NCI-H1105 treated with DMSO at 0.1 percent for 48 hours (cell line): ENCODE measurements at places on chromosomes 6 and 20.
A peak's percentile ranks its signal among the peaks of the same experiment; 100 is the strongest.

GRCh38 chr6:75299801-75300530 is 15.4 kb upstream of the TMEM30A start:
- DNase-seq: no peak

- no peak for DNase-seq
Observed at GRCh38 chr6:65059568-65059967, 647.5 kb downstream of the EYS start.

- DNase-seq: no peak
Observed at GRCh38 chr20:4787820-4788219, 66.1 kb downstream of the PRND start.

- DNase-seq: no peak
Observed at GRCh38 chr6:24689964-24690363, 23.1 kb downstream of the ACOT13 start.

GRCh38 chr6:26225848-26226578 is 138.8 kb downstream of the HFE start:
- DNase-seq: no peak

- peak; percentile 26 for DNase-seq
Observed at GRCh38 chr20:51639206-51639832, 96.8 kb upstream of the NFATC2 start.

DNA sequence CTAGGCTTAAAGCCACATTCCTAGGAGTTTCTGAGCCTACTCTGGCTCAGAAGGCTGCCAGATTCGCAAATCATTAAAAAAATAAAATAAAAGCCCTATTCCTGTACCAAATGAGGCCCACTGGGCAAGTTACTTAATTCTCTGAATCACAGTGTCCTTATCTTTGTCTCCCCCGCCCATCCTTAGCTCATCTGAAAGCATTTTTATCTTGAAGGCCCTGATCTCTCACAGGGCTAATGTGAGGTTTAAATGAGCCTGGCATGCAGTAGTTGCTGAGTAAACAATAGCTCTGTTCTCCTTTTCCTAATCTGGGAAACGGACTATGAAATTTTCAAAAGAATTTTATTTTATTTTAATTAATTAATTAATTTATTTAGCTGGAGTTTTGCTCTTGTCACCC is 2.1 kb upstream of the ZBTB12 start:
- no peak for DNase-seq

DNA sequence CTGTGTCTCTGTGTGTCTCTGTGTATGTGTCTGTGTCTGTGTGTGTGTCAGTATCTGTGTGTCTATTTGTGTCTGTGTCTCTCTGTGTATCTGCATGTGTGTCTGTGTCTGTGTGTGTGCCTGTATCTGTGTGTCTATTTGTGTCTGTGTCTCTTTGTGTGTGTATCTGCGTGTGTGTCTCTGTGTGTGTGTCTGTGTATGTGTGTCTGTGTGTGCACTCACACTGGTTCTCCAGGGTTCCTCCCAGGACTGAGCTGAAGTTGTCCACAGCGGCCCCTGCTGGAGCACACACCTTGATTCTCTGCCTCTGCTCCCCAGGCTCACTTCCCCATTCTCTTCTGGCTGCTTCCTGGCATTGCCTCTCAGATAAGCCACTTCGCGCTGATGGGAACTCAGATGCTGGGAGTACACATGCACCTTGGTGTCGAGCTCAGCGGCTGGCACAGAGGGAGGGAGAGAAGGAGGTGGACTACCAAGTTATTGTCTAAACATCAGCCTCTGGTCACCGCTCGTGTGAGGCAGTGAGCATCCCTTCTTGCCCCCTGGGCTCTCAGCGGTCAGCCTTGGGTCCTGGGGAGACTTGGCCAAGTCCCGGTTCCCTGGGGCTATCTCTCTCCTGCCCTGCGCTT is 104.9 kb upstream of the NXT1 start:
- DNase-seq: no peak

DNA sequence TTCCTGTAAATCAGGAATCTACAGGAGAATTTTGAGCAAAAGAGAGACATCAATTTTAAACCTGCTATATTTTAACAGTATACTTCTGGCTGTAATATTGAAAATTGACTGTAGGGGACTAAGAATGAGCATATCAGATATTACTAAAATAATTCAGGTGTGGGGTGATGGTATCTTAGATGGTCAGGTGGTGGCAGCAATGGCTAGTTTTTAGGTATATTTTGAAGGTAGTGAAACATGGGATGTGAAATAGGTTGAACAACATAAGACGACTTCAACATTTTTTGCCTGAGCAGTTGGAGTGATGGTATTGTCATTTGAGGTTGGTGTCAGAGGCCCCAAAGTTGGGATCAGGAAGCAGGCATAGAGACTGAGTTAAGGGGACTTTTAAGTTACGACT is 32.1 kb downstream of the FAM83B start:
- peak; percentile 18 for DNase-seq

GRCh38 chr6:146916435-146917025 is 287.7 kb upstream of the STXBP5 start:
- no peak for DNase-seq

GRCh38 chr6:139943391-139943790 is 568.9 kb upstream of the CITED2 start:
- no peak for DNase-seq

DNA sequence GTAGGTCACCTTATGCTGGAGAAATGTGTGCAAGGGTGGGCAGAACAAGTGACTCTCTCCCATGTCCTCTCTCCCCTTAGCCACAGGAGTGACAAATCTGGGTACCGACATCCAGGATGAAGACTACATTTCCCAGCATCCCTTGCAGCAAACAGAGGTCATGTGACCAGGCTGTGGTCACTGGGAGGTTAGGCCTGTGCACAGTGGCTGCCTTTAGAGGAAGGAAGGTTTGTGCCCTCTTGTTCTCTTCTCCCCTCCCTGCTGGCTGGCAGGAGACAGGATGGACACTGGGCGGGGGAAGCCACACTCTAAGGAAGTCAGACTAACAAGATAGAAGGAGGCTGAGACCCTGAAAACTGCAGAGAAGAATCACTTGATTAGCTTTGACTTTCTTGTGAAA is 360.2 kb downstream of the PREX1 start:
- DNase-seq: no peak

DNA sequence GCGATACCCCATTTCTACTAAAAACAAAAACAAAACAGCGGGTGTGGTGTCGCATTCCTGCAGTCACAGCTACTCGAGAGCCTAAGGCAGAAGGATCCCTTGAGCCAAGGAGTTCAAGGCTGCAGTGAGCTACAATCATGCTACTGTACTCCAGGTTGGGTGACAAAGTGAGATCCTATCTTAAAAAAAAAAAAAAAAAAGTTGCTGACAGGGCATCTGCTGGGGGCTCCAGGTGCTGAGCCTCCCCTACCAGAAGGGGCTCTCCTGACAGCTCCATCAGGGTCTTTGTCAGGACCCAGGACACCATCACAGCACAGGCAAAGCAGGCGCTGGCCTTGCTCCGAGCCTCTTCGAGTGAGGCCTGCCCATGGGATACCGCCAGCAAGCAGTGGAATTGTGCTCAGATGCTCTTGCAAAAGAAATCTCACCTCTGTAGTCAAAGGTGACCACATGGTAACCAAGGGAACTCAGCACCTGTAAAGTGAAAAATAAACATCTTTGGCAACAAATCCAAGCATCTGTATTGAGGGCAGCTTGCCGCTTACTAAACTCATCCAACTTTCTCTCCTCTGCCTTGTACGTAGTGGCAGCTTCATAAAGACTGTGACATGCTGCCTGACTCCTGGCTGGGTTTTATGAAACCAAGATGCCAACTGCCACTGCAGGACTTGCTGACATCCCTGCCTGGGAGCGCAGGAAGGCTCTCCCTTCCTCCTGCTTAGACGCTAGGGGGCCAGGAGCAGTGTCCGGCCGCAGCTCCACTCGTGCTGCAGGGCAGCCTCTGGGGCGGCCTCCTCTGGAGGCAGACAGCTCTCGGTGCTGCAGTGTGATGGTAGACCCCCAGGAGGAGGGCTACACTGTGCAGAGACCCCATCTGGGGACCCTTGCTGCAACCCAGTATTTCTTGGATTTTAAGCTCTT is 66.9 kb downstream of the PYGB start:
- DNase-seq: no peak

GRCh38 chr6:146915671-146916127 is 288.5 kb upstream of the STXBP5 start:
- no peak for DNase-seq

- no peak for DNase-seq
Observed at GRCh38 chr6:125717120-125717731, 32.2 kb upstream of the HEY2 start.

DNA sequence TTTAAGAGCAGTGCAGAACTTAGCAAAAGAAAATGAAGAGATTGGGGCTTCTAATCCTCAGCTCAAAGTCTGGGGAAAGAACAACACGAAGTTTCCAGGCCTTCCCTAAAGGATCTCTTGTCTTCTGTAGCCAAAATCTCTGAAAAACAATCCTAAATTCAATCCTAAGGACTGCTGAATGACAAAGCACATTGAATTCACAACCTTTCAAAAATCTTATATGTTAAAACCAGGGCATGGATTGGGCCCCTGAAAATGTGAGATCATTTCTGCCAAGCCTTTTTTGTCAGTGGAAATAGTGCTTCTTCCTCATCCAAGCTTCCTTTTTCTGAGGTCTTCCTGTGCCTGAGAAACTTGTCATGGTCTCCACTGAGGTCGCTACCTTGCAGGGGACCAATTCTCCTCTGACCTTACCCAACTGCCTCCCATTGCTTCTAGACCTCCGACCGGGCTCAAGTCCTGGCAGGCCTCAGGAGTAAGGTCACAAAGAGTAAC is 126.2 kb upstream of the ARID1B start:
- DNase-seq: no peak

- no peak for DNase-seq
Observed at GRCh38 chr6:170130771-170131241, 160.1 kb downstream of the DLL1 start.

GRCh38 chr20:22629447-22629846 is 45.1 kb upstream of the FOXA2 start:
- no peak for DNase-seq

DNA sequence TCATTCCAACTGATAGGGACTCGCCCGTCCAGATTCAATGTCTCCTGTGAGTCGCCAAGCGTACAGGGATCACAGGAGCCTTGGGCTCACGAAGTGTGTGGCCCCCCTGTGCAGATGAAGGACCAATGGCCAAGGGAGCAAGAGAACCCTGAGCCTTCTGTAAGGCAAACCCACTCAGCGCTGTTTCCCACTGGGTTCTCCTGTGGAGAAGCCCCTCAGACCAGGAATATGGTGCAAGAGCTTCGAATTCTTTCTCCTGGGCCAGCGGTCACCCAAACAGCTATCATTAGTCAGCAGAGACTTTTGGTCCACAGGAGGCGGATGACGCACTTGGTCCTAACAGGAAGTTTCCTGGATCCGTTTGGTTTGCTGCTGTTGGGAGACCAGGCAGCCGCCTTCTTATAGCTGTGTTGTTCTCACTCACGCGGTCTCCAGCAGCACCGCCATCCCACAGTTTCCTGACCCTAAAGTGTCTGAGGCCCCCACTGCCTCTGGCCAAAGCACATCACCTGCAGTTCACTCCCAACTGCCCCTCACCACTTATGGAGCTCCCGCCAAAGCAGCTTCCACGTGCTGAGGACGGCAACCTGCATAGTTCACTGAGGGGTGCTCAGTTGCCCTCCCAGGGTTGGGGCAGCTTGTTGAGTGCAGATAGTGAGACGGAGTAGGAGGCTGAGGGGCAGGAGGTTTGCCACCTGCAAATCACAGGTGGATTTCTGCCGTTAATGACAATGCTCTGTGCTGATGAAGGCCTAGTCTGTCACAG is 268.6 kb downstream of the ERMARD start:
- no peak for DNase-seq

DNA sequence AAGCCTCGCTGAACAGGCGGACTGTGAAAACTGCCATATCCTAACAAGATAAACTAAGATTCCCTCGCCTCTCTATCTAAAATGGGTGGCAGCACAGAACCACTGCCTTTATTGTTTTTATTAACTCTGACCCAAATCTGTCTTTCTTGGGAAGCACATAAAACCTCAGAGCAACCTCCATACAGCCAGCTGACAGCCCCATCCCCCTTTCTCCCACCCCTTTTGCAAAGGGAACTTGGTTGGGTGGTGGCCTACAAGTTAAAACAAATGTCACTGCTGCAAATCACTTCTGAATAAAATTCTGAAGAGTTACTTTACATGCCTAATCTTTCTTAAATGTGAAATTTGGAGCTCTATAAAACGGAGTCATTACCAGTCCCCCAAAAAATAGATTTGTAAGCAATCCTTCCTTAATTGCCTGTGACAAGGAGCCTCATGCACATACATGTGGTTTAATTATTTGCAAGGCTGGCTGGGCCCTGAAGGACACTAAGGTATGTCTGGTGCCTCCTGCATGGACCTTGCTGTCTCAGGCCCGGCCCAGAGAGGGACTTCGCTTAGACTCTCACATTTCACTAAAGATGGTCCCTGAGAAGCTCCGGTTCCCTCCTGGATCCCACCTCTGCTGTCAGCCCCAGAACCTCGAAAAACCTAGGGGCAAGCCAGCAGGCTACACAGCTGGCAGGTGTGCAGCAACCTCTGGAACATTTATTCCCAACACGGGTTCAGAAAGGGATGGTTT is 21.7 kb downstream of the PXDC1 start:
- DNase-seq: no peak

GRCh38 chr6:70633870-70634269 is 33.8 kb upstream of the SMAP1 start:
- DNase-seq: no peak

GRCh38 chr6:11333132-11333849 is 100.8 kb upstream of the NEDD9 start:
- peak; percentile 76 for DNase-seq

GRCh38 chr20:62488470-62488869 is 12.7 kb upstream of the GATA5 start:
- DNase-seq: no peak

GRCh38 chr6:29563435-29563965 is 4.0 kb upstream of the UBD start:
- DNase-seq: no peak

- no peak for DNase-seq
Observed at GRCh38 chr20:19775353-19776253, 17.5 kb downstream of the RIN2 start.

DNA sequence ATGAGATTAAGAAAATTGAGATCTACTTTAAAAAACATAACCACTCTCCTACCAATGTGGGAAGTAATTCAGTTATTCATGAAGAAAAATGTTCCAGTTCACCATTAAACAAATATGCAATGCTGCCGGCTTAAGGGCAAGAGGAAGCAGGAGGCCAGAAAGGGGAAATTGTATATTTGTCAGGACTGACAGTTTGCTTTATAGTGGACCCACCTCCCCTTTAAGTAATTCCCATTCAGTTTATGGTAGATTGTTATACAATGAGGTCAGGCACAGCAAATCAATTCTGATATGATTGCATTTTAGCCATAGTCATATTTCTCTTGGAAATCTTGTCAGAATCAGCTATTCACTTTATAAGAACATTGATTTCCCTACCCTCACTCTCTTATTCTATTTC is 547.8 kb downstream of the FRK start:
- DNase-seq: no peak

- no peak for DNase-seq
Observed at GRCh38 chr20:37314617-37315016, 25.2 kb downstream of the MANBAL start.

GRCh38 chr6:113676968-113677367 is 180.2 kb upstream of the MARCKS start:
- no peak for DNase-seq
